ENCODE measurements at places on chromosomes 6 and 20.

DNA sequence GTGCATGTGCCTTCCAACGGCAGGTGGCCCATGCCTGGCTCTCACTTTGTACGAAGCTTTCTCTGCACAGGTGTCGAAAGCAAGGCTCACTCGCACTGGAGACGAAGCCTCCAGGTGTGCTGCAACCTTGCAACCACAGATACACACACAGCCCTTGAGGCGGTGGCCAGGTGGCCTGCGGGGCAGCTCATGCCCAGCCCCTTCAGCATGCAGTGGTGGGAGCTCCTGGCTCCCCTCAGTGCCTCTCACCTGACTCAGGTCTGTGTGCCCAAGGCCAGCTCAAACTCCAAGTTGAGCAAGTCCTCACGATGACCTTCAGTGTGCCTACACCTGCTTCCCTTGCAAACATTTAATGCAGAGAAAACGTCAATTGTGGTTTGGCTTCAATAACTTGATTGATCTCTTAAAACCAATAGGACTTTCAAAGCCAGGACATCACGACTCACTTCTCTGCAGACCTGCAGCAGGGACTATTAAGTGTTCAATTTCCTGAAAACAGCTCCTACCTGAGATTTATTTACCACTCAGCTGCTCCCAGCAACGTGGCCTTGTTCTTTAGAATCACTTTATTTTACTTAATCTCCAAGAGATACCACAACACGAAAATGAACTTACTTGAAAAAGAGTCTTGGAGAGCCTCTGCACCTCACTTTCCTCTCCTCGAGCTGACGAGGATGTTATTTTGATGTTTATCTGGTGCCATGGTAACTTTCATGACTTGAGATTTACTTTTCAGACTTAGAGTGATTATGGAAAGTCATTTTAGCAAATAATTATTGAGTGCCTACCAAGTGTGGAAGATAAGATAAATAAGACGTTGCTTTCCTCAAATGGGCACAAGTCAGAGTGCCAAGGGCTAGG, 86.3 kb downstream of the SLC22A23 start:
- DNase-seq = no peak

DNA sequence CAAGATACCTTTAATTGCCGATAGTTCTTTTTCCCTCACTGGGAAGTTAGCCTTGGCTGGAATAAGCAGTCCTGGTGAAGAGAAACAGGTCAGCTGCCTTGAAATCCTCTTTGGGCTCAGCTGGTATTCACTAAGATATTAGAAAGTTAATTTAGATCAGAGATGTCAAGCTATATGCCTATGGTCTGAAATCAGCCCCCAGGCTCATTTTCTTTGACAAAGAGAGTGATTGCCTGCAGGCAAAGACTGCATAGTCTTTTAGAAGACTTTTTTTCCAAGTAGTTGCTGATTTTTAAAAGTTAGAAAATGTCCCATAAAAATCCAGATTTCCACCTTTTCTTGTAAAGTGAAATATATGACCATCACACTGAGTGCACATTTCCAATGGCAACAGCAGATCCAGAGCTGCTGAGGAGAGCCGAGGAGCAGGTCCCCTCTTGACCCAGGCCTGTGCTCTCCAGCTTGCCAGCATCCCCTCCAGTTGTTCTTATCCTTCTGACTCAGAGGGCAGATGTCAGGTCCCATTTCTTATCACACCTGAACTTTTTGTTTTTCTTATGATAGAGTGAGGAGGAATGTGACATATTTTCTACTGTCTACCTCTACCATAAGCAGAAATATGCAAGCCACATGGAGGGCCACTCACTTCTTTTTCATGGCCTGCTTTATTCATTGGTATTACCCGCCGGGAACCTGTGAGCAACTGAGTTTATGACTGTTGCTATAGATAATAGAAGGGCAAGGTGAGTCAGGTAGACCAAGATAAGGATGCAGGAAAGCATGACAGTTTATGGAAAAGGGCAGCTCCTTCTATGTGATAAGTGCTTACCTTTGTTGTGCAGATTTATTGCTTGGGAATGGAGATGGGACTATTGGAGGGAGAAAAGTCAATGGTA, 17.6 kb upstream of the L3MBTL3 start:
- DNase-seq = no peak

DNA sequence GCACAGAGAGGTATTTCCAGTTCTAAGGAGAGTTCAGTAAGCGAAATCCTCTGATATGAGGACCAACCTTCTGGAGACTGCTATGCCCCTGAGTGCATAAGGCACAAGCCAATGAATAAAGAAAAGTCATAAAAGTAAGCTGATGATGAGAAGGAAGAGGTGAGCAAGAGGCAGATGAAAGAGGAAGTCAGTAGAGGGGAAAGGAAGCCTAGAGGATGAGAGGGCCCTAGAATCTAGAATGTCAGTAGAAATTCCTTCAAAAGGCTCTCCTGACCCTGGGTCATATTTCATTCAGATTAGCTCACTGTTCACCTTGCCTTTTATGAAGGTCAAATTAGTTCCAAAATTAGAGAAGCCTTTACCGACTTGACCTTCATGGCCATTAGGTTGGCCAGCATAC, 209.2 kb downstream of the CD83 start:
- DNase-seq = no peak

- no peak for DNase-seq
These were observed 130.4 kb upstream of the QKI start for GRCh38 chr6:163284151-163284550.

- no peak for DNase-seq
These were observed 120.1 kb downstream of the TCP11 start for GRCh38 chr6:35021004-35021403.

GRCh38 chr6:129135451-129135850, 252.5 kb downstream of the LAMA2 start:
- DNase-seq = no peak

DNA sequence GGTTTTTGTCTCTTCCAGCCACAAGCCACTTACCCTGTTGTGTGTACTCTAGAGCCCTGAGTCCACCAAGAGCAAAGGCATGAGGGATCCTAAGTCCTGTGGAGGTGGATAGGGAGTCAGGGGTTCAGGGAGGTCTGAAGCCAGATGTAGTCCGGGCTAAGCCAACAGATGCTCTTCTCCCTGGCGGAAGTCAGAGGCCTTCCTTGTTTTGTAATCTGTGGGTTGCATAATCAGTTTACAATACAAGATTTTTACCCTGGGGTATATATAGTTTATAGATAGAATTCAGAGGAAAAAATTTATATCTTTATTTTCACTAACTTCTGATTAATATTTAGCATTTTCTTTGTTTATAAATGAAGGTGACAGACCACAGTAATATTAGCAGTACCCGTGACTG, 9.2 kb downstream of the LAMP5 start:
- no peak for DNase-seq

DNA sequence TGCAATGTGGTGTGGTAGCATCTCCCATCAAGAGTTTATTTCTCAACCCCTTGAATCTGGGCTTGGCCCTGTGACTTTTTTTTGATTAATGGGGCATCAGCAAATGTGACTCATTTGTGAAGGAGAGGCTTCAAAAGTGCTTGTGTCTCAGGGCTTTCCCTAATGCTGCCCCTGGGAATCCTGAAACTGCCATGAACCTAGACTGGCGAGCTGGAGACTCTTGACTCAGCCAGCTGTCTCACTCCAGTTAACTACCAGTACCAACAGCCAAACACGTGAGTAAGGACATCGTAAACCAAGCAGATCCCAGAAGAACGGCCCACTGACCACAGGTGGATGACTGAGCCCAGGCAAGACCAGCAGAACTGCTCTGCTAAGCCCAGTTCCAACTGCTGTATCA, 72.8 kb upstream of the ADTRP start:
- DNase-seq = peak; percentile 99

GRCh38 chr6:50655848-50656453, 57.4 kb upstream of the TFAP2D start:
- no peak for DNase-seq

GRCh38 chr20:44388466-44389023, 33.0 kb downstream of the HNF4A start:
- DNase-seq = no peak

DNA sequence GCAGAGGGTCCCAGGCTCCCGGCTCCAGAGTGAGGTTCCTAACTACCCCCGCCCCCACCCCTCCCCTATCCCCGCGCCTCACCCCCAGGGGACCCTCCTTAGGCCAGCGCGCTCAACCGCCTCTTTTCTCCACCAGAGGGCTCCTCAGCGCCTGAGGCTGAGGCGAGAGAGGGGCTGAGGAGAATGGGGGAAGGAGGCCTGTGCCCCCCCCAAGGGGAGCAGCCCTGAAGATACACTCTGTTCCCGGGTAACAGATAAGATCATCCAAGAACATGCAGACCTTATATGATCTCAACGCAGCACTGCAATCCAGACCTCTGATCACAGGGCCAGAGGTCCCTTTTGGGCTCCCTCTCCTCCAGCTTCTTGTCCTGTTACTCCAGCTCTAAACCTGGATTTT, 43.3 kb upstream of the MRPS10 start:
- no peak for DNase-seq
